ENCODE measurements at places on chromosomes 3 and 15.
A peak's percentile ranks its signal among the peaks of the same experiment; 100 is the strongest.

DNA sequence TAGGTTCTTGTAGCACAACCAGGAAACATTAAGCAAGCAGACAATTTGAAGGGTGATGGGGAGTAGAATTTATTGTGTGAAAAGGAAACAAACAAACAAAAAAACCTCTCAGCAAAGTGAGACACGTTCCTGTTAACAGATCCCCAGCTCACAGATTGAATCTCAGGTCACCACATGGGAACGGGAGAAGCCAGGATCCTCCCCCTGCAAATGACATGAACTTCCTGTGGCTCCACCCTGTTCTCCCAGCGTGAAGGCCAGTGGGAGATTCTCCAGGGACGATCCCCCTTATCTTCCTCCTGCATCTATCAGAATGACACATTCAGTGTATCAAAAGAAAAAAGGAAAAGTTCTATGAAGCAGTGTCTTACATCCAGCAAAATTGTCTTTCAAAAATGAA is 1488.1 kb downstream of the OTOL1 start:
- no peak for DNase-seq

- DNase-seq = no peak
Measured at GRCh38 chr15:35722501-35722900, 176.5 kb upstream of the DPH6 start.

DNA sequence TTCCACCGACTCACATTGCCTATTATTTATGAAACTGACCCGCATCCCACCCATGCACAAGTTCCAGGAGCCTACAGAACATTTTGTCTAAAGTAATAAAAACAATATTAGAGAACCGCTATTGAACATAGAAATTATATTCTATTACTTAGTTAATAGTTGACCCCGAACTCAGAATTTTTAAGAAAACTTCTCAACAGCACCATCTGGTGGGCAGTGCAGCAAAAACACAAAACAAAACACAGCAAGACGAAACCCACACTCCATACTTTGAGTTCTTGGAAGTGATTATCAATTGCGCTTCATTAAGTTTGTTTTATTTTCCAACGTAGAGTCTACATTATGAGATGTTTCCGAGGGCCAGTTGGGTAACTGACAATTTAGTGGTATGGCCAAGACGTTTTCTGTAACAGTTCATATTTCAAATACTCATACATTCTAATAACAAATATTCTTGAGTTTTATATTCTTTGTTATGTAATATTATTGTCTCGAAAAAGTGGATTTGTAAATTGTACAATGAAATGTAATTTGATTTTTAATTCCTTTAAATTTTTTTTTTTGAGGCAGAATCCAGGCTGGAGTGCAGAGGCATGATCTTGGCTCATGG is 24.0 kb upstream of the C3orf70 start:
- no peak for DNase-seq

DNA sequence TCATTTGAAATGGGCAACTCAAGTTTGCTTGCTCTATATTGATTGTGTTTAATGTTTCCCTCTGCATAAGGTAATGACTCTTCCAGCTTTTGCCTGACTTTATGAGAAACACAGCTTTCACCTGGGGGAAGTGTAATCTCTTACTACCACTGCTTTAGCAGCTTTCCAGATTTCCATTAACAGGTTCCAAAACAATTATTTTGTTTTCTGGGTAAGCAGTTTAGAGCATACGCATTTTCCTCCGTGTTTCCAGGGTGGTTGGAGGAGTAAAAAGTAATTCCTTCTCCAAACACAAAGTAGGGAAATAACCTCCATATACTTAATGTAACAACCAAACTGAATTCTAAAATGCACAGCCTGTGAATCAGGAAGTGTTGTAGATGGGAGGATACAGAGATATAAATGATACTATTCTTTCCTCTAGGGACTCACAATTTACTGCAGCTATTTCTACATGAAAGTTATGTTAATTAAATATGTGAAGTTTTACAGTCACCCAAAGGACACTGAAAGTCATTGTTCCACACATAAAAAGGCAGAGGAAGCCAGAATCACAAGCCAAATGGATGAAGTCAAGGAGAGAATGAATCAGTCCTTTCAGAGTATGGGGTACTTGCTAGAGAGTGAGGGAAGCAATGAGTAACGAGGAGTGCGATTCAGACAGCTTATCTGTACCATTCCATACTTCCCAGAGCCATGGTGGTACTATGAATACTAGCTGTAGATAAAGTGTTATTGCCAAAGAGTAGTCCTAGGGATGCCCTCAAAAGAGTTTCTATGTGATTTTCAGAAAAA is 16.6 kb downstream of the ST3GAL6 start:
- DNase-seq = no peak

GRCh38 chr3:14885307-14885706 is 62.1 kb upstream of the NR2C2 start:
- DNase-seq = no peak

GRCh38 chr3:116001151-116001621 is 377.9 kb downstream of the GAP43 start:
- no peak for DNase-seq

DNA sequence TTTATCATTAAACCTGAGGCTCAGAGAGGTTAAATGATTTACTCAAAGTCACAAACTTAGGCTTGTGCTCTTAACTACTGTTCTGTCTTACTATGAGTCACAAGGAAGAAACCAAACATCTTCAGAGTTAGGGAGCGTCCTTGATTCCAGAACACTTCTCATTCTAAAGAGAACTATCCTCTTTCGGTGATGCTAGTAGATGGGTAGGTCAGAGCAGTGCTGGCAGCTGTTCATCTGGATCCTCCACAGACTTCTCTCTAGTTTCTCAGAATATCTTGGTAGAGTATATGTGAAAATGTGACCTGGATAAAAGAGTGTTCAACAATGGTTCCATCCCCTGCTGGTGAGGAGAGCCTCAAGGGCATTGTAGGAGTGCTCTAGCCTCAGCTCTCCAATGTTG is 3.3 kb downstream of the ARL6IP5 start:
- DNase-seq = no peak

- DNase-seq = no peak
Measured at GRCh38 chr15:80461356-80462095, 57.3 kb downstream of the ARNT2 start.

DNA sequence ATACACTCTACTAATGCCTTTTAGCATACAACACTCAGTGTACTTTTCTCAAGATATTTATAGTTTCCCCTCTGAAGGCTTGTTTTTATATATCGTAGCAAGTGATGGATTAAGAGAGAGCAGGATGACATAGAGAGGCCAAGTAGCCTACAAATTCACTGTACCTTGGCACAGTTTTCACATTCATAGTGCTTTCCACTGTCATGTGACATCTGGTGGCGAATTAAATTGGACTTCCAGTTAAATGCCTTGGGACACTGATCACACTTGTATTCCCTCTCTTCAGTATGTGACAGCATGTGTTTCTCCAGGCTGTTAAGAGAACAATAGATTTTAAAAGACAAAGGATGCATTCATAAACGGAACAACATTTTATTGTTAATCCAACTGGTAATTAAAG is 541.1 kb downstream of the MECOM start:
- DNase-seq = no peak

DNA sequence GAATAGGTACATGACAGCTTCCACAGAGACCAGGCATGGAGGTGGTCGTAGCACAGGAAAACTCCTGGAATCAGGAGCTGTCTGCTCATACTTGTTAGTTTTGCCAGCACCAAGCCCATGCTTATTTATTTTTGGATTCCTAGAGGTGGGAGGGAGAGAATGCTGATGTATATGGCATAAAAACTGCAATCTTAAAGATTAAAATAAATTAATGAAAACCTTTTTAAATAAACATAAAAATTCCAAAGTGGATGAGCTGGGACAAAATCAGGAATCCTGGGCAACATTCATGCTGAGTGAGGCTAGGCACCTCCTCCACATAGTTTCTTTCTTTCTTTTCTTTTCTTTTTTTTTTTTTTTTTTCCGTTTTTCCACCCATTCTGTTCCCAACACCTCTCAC is 14.3 kb upstream of the BCL6 start:
- DNase-seq = no peak

GRCh38 chr3:193826159-193826795 is 233.3 kb downstream of the OPA1 start:
- no peak for DNase-seq

DNA sequence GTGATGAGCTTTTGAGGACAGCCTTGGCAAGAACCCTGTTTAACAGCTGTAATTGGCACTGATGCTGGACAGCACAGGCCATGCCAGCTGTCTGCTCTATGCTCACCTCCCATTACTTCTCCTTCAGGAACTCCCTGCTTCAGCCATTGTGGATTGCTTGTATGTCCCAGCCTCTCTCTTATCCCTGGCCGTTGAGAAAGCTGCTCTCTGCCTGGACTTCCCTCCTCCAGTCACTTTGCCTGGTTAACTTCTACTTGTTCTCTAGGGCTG is 444.5 kb downstream of the EPHB1 start:
- no peak for DNase-seq

DNA sequence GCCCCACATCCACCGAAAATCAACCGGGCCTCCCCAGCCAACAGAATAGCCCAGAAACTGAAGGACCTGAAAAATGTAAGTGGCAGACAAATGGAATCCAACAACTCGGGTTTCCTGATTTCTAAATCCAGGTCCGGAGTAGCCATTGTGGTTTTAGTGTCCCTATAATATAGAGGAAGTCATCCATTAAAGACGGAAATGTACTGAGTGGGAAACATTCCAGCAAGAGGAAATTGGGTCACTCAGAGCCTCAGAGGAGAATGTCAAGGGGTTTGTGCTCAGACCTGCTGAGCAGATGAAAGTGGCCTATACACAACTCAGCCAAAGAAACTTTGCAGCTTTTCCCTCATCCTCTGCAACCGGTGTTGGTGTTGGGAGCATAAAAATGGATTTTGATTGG is 366.7 kb downstream of the ERC2 start:
- no peak for DNase-seq

- no peak for DNase-seq
Measured at GRCh38 chr3:162398554-162398953, 901.9 kb downstream of the OTOL1 start.

DNA sequence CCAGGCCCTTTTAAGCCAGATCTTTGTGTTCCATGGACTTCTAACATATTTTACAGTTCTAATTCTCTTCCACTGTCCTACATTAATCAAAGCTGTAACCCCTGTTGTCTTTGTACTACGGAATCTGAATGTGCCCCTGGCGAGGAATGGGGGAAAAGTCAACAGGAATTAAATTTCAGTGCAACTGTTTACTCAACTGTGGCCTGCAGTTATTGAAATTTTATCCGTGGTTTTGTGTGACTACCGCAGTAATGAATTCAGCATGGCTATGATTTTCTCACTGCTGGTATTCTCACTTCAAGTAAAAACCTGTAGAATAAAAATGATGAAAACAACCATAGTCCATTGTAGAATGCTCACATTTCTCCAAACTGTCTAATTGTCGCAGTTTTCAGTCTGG is 388.0 kb downstream of the FOXP1 start:
- DNase-seq = no peak

DNA sequence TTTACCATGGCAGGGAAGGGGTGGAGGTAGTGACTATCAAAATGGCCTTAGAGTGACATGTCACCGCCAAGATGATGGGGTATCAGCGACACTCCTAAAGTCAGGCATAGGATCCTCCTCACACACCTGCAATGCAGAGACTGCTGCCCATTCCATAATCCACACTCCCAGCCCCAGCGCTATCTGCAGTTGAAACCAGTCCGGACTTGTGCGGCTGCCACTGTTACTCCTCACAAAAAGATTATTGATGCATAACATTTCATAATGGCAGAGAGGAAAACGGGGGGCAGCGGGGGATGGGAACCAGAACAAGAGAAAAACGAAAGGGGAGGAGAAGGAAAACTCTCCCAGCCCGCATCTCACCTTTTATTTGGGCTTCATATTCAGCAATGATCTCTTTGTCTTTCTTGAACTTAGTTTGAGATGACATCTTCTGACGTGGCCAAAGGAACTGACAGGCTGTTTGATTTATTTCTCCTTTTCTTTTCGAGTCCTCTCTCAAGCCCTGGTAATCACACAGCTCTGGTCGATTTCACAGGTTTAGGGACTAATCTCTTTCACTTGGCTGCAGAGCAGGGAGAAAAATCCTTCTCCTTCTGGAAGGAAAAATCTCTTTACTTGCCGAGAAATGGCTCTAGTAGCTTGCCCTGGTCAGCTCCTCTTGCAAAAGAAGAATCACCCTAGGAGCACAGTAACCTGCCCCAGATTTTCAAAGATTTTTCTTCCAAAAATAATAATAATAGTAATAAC is 749 bp downstream of the SRGAP3 start:
- DNase-seq = no peak

- DNase-seq = no peak
Measured at GRCh38 chr3:15520185-15520584, 1.3 kb downstream of the COLQ start.

DNA sequence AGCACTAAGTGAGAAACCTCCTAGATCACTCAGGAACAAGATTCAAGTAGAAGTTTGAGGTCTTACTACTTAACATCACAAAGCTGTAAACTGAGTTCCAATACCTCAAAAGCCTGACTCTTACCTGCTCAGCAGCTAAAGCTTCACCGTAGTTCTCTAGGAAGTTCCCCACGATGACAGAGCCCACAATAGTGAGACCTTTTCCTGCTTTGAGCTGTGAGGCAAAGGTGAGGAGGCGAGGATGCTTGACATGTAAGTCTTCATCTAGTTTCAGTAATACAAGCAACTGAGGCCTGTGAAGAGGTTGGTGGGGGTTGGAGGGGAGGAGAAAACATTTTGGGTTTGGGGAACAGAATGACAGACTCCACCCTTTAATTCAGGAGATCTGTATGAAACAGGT is 15.7 kb downstream of the EMC4 start:
- no peak for DNase-seq

- peak; percentile 22 for DNase-seq
Measured at GRCh38 chr3:32569540-32570420, 878 bp downstream of the DYNC1LI1 start.

GRCh38 chr3:54164192-54164975 is 42.0 kb downstream of the CACNA2D3 start:
- DNase-seq = no peak

DNA sequence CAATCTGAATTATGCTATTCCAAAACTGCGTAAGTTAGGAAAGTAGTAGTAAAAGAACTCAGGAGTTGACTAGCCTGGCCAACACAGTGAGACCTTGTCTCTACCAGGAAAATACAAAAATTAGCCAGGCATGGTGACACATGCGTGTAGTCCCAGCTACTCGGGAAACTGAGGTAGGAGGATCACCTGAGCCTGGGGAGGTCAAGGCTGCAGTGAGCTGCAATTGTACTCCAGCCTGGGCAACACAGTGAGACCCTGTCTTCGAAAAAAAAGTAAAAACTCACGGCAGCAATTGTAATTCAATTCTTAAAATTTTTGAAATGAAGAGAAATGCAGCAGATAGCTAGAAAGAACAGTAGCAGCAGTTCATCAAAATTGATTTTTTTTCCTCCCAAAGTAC is 9.7 kb downstream of the GABPB1 start:
- no peak for DNase-seq

GRCh38 chr3:36434687-36435426 is 54.6 kb downstream of the STAC start:
- no peak for DNase-seq

DNA sequence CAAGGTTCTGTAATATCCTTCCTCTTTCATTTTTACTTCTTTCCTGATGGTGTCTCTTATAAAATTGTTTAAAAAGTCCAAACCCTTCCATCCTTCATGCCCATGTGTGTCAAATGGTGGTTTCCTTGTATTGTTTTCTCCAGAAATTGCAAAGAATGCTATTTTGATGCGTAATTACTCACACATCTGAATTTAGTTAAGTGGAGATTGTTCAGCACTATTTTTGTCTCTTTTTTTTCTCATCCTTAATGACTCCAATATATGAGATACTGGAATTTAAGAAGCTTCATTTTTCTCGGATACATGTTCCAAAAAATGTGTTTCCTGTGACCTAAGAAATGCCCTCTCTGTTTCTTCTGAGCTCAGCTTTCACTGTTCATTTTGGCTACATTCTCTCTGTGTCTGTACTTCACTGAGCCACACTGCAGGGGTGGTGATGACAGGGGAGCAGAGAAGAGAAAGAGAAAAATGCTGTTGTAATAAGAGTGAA is 799.8 kb downstream of the DIPK2A start:
- DNase-seq = no peak

Data from effector CD8-positive, alpha-beta T cell (primary cell).